ENCODE measurements at places on chromosomes 12 and 14. TPM values are rescaled to one million over a fixed set of nuclear protein-coding genes. Genes with fewer than 3 reads are reported as not detected.

GRCh38 chr12:62284749-62285148 lies 24.5 kb downstream of the USP15 start:
- no peak for DNase-seq

CIROP gene
- total RNA-seq: not detected

EML1 gene
- total RNA-seq: 4.6 TPM

GLTP gene
- 76.5 TPM for total RNA-seq

DNA sequence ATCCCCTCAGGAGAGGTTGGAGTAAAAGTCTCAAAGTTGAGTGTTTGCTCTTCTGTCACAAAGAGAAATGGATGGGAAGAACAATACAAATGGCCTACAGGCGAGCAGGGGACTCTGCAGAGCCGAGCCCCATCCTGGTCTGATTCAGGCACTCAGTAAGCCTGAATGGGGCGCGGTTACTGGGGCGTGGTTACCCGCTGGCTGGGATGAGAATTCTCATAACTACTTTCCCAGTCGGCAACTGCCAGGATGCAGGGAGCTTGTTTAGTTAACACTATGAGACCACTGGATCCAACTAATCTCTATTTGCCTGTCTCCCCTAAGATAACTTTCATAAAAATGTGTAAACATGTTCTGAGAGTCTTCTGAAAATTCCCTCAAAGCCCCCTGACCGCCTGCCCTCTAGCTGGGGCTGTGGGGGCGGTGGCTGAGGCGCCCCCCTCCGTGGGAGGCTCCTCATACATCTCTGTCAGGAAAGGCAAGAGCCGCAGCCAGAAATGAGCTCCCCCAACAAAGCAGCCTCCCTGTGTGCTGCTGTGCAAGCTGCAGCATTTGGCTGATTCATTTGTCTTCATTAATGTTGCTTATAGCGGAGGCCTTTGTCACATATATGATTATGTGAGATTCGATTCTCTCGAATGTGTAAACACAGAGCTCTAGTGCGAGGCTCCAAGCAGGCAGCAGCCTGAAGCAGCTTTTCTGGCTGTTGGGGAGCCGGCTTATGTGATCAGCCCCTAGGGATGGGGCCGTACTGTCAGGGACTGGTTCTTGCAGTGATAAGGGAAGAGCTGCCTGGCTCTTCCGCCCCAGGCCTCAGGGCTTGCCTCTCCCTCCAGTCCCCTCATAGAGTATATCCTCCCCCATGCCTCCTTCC lies 126.1 kb upstream of the ARHGAP5 start:
- DNase-seq: peak; percentile 42

DNA sequence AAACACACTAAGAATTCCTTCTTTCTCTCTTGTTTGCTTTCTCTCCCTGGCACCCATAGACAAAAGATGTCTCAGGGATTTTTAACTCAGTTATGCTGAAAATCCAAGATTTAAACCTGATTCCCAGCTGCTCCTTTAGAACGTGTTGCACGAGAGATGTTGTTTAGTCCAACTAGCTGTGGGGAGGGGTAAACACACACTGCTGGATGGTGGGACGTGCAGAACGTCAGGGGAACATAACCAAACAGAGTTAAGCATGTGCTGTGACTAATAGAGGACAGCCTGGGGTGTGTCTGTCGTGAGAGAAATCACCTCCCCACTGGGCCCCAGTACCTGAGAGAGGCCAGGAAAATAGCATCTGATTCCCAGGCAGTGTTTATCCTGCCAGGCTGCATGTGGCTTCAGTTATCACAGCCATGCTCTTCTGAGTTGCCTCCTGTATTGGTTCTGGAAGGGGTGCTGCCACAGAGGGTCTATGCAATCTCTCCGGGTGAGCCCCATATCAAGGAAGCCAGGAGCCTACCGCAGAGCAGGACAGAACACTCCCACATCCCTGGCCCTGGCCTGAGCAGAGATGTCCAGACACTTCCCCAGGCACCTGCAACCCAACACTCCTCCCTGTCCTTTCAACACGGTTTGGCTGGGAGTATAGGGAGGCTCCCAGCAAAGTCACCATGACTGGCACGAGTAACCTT lies 112.7 kb upstream of the EGLN3 start:
- no peak for DNase-seq

DNA sequence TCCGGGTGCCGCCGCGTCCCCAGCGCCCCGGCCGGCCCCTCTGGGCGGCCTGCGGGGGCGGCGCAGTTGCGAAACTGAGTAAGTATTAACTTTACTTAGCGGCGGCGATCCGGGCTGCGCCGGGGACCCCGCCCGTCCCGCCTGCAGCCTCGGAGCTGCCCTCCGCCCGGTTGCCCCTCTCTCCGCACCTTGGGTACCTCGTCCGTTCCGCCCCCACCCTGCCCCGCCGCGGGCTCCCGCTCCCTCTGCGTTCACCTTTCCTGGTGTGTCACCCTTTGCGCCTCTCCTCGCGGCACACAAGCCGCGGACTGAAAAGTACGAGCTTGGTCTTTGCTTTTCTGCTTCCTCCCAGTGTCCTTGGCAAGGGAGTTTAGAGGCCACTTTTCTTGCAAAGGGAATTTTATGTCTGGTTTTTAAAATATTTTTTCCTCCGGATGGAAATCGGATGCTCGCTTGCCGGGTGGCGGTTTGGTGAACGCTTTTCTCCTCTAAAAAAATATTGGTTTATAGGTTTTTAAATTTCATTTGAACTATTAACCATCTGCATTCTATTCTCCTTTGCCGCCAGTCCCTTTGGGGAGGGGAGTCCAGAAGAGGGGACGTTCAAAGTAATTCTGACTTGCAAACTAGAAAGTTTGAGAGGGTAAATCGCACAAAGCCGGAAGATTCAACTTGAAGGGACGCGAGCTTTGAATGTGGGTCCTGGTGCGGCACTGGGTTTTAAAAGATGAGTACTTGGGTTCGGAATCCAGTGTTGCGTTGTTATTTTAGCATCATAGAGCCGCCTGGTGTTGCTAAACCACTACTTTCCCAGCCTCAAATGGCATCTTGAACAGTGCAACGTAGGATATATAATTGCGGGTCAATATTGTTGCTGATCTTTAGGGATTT lies 834 bp downstream of the RASSF8 start:
- DNase-seq: peak; percentile 60

- DNase-seq: no peak
These were observed 372.1 kb upstream of the FAR2 start for GRCh38 chr12:28776913-28777422.

GRCh38 chr12:88820012-88820411 lies 239.7 kb upstream of the KITLG start:
- DNase-seq: no peak

ALKBH2 gene
- total RNA-seq: 42.7 TPM
